ENCODE measurements at places on chromosomes 5 and 9. TPM values are rescaled to one million over a fixed set of nuclear protein-coding genes. Genes with fewer than 3 reads are reported as not detected.

Gene MYOT
- 3.2 TPM for total RNA-seq

GRCh38 chr5:126851501-126852011, 74.6 kb downstream of the LMNB1 start:
- no peak for DNase-seq

DNA sequence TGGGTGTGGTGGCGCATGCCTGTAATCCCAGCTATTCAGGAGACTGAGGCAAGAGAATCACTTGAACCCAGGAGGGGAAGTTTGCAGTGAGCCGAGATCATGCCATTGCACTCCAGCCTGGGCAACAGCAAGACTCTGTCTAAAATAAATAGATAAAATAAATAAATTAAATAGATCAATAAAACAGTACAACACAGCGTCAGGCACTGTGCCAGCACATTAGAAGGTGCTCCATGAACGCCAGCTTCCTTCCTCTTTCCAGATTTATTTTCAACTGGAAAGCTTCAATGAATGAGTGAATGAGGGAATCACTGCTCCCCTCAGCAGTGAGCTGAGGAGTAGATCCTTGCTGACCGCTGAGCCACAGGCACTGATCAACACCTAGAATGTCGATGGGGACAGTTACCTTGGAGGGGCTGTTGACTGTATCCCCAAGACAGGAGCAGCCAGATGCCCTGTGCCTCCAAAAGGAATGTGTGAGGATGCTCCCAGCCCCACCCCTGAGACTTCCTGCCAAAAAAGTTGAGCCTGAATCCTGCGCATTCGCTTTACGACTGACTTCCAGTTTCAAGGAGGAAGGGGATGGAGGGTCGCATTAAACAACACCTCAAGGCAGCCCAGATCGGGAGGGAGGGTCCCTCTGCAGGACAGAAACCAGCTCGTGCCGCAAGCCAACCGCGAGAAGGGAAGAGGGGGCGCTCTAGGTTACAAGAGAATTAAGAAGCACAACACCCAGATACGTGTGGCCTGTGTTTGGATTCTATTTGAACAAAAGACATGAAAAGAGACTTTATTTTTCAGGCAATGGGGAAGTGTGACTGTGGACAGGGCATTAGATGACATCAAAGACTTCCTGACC, 54.0 kb upstream of the CNOT6 start:
- no peak for DNase-seq

GRCh38 chr5:56557198-56557597, 258.2 kb upstream of the MAP3K1 start:
- DNase-seq = no peak

Gene SREK1IP1
- 11.7 TPM for total RNA-seq

DNA sequence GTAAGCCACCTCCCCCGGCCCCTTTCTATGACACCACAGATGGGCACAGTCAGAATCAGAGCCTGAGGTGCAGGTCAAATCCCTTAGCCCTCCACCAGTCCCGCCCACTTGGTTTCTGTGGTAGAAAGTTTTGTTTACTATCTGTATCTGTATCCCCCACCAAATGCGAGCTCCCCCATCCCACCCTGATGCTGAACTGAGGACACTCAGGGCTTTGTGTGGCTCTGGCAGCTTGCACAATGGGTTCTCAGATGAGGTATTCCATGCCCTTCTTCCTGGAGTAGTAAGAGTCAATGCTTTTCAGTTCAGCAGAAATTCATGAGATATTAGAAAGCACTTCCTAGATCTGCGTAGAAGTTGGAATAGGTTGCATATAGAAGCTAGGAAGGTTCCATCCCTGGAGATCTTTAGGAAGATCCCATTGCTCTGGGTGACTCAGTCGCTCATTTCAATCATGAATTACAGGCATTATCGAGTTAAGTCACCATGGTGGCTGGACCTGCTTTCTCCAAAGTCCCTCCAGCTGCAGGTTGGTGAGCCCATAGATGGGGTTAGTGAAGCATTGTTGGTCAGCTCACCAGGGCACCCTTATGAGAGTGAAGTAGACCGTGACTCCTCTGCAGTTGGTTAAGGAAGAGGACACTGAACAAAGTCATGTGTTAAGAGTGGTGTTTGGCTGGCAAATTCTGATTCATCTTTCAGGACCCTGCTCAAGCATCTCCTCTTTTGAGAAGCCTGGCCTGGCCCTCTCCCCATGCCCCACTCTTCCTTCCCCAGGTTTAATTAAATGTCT, 10.6 kb upstream of the KCNIP1 start:
- DNase-seq = no peak

Gene IL5
- total RNA-seq = not detected

GRCh38 chr9:104868687-104869404, 59.1 kb downstream of the ABCA1 start:
- DNase-seq = peak; percentile 49

Gene SPARC
- 494 TPM for total RNA-seq

- DNase-seq = no peak
Measured at GRCh38 chr5:42628821-42629220, 127.8 kb upstream of the CCDC152 start.

Gene FAM200C
- 3.2 TPM for total RNA-seq

Gene RELL2
- total RNA-seq = 6.7 TPM

Gene GOLGA1
- total RNA-seq = 23.4 TPM

Data from lower leg skin (tissue), 4 donors.